AG04449 (cell line): ENCODE measurements at places on chromosomes 4 and X.

DNA sequence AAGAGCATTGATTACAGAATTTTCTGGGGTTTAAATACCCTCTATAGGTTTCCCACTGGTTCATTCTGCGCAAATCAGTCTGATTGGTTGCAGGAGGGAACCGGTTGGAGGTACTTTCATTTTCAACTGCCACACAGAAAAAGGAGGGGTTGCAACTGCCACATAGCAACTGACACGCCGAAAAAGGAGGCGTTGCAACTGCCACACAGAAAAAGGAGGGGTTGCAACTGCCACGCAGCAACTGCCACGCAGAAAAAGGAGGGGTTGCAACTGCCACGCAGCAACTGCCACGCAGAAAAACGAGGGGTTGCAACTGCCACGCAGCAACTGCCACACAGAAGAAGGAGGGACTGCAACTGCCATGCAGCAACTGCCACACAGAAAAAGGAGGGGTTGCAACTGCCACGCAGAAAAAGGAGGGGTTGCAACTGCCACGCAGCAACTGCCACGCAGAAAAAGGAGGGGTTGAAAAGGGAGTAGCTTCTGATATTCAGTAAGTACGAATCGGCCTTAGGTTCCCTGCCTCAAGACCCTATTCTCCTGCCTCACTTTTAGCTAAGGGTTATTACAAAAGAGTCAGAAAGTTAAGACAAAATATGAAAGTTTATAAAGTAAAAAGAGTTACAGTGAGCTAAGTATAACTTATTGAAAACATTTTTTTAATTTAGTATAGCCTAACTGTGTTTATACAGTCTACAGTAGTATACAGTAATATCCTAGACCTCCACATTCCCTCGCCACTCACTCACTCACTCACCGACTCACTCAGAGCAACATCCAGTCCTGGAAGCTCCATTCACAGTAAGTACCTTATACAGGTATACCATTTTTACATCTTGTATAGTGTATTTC is 431.8 kb downstream of the KCTD8 start:
- DNase-seq: no peak

- no peak for DNase-seq
These were observed 535.2 kb downstream of the ARAP2 start for GRCh38 chr4:35709080-35709479.

DNA sequence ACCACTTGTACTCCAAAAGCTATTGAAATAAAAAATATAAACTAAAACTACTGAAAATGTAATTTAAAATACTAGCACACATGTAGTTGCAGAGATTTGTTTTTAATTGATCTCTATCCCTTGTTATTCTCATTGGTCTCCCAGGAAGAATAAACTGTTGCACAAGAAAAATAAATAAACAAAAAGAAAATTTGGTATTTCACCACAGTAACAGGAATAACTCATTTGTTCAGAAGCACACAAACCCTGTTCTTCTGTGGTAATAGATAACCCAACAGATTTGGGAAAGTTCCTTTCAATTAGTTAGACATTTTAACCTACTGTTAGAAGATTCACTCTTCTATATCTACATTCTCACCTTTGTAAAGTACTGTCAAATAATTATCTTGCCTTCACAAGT is 70.9 kb upstream of the APOOL start:
- DNase-seq: no peak

DNA sequence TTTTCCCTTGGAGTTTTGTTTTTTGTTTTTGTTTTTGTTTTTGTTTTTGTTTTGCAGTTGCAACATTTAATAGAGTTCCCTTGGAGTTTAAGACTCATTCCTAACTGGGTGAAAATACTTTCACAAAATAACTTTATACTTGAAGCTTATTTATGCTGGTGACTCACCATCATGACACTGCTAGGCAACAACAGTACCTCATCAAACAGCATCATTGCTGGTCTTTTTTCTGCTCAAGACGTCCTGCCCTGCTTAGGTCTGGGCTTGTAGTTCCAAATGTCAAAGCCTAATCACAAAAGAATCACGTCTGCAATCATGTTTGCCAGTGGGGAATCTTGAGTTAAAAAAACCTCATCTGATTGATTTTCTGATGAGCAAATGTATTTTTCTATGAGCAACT is 105.7 kb upstream of the PRPS2 start:
- DNase-seq: no peak

- DNase-seq: no peak
These were observed 38.9 kb downstream of the PAGE2 start for GRCh38 chrX:55127692-55128091.

GRCh38 chr4:8355864-8356565 is 84.5 kb downstream of the ACOX3 start:
- DNase-seq: no peak

GRCh38 chrX:143472347-143472938 is 44.8 kb downstream of the SPANXN3 start:
- no peak for DNase-seq

DNA sequence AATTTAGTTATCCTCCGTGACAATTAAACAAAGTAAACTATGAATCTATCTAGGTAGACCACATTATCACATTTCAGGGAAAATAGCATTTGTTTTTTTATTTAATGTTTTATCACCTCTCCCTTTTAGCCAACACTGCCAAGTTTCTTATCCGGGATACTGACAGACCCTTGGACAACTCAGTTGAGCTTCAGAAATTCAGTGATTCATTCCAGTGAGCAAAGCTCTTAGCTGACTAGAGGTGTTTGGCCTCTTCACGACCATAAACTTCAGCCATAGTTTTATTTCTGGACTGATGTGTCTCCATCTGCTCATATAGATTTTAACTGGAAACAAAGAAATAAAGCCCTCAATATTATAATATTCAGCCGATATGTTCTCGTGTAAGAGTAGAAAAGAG is 15.2 kb downstream of the SLITRK2 start:
- DNase-seq: no peak

DNA sequence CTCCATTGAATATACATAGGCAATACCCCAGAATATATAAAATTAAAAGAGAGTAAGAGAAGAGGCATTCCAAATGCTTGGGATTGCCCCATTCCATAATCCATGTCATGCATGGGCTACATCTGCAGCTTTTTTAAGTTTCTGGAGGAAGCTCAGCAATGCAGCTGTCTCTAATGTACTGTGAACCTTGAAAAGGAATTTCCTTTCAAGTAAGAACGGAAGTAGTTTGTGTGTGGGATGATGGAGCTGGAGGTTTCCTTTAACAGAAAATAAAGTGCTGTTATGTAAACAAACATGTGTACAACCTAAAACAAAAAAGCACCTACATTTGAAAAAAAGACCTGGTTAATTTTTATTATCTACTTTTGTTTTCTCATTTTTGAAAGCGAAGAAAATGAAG is 303.5 kb downstream of the BMPR1B start:
- peak; percentile 3 for DNase-seq

DNA sequence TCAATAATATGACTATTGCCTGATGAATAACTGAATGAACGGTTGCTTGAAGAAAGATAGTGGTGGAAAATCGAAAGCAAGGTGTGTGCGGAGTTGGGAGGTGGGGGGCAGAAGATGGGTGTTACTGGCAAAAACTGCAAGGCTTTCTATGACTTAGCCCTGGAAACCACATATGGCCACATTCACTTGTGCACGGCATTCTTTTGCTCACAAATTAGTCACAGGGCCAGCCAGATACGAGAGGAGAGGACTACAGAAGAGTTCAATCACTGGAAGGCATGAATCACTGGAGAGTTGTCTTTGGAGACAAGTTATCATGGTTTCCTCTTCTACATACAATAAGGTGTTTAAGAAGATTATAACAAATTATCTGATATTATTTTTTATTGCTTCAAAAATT is 626.5 kb upstream of the CPEB2 start:
- no peak for DNase-seq

- DNase-seq: no peak
These were observed 37.1 kb upstream of the AMOT start for GRCh38 chrX:112877771-112878173.

GRCh38 chr4:183229397-183229796 is 90.7 kb downstream of the CLDN22 start:
- no peak for DNase-seq

DNA sequence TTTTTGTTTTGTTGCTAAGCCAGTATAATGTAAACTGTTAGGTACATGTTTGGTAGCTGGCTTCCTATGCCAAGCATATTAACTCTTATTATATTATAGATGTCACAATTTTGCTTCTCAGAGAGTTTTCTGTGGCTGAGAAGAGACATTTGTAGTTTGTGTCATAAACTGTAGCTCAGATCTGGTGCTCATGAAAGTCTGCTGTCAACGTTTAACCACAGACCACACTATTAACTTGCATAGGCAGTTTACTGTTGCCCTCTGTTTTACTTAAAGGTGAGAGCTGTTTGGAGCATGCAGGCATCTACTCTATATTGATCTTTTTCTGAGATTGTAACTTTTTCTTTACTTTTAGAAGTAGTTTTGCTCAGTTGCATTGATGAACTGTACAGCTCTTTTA is 166.8 kb downstream of the TLL1 start:
- DNase-seq: no peak

- no peak for DNase-seq
These were observed 77.2 kb downstream of the ARFIP1 start for GRCh38 chr4:152856960-152857359.

DNA sequence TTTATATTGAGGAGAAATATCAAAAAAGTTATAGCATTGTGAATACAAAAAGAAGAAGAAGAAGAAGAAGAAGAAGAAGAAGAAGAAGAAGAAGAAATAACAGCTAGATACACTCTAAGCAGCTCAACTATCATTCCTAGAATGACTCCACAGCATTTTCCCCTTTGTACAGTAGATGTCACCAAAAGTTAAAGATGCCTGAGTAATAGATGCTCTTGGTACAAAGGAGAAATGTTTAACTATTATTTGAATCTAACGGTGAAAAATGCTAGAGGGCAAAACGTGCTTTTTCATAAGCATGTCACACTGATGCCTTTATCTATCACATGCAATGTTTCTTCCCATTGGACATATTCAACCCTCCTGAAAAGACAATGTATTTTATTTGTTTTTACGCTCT is 178.4 kb upstream of the GPRIN3 start:
- DNase-seq: no peak

DNA sequence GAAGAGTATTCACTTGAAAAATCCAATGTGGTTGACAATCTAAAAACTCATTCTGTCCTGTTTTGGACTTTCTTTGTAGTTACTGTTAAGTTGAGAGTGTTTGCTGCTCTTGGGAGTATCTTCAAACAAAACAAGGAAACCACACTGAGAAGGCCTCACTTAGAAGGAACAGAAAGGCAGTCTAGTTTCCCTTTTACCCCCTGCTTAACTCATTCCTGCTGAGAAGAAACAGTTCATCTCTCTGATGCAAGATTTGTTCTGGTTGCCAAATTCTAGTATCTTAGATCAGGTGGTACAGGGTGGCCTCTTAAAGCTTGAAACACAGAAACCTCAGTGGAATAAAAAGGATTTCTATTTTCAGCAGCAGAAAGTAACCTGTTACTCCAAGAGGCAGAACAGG is 41.4 kb downstream of the GUCY2F start:
- DNase-seq: no peak

DNA sequence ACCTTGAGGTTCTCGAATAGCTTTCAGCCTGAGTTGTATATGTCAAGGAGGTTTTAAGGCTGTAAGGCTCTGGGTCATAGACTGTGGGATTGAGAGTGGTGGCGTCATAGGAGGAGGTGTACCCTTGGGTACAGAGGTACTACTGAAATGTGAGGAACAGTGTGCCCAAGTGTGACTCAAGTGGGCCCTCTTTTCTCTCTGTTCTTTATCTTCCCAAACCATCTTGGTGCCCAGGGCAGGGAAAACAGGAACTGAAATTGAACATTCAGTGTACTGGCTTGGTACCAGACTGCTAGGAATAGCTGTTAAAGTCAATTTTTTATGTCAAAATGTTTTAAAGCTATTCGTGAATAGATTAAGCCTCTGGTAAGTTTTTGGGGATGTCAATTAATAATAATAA is 136.2 kb upstream of the RPS6KA3 start:
- no peak for DNase-seq

- no peak for DNase-seq
These were observed 57.8 kb downstream of the PPP2R2C start for GRCh38 chr4:6414578-6414977.

DNA sequence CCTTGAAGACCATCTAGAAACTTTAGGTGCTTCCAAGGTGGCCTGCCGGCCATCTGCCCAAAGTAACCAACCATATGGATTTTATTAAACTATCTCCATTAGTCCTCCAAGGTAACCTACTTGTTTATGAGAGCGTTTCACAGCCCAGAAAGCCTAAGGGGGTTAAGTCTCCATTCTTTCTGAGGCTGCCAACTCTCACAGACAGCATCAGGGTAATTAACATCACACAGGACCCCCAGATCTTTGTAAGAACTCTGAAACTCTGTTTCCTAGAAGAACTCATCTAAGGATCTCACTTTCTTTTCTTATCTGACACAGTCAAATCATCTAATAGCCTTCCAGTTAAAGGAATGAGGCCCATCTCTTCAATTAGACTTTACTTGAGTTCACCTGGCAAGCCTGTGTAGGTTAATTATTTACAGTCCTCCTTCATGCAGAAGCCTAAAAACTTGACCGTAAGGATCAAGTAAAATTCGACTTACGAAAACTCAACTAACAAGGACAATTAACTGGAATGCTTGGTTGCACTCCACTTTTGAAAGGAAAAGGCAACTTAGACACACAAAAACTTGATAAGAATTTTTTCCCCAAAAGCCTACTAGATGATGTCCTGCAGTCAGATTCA is 252.5 kb downstream of the GRIA3 start:
- no peak for DNase-seq

GRCh38 chr4:68367835-68368234 is 17.9 kb upstream of the YTHDC1 start:
- DNase-seq: no peak

DNA sequence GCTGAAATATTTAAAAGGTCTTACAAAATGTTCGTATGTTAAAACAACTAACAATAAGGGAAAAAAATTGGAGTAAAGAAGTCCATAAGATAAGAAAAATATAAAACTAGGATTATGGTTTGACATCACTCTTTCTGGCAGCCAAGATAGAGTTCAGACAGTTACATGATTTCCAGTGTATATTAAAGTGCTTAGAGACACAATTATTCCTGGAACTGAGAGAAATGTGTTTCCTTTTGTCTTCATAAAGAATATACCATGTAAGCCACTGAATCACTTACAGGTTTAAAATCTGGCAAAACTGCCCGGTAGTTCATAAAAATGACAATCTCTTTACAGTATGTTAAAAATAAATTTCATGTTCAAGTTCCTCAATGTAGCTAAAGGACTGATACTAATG is 538.7 kb upstream of the ATOH1 start:
- DNase-seq: no peak
